ENCODE measurements at places on chromosomes 6 and 20.

DNA sequence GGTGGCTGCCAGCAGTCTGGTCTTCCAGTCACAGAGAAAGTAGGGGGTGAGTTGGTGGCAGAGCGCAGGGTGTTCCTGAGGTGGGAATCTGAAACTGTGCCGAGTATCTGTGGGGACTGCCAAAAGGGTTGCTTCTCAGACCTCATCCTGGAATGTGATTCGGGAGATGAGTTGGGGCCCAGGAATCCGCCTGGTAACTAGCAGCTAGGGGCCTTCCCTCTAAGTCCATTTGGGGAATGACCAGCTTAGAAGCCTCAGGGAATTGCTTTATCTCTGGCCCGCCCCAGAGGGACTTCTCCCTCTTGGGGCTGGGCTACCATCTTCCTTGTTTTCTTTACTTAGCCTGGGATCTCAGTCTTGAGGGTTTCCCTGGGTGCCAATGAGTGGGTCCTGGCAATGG lies 49.6 kb downstream of the MOCS1 start:
- DNase-seq, result no peak

- no peak for DNase-seq
Observed at GRCh38 chr6:117359581-117359980, 66.2 kb downstream of the ROS1 start.

GRCh38 chr6:45136495-45136894 lies 191.6 kb upstream of the RUNX2 start:
- no peak for DNase-seq

- no peak for DNase-seq
Observed at GRCh38 chr20:6993011-6993410, 225.5 kb downstream of the BMP2 start.

DNA sequence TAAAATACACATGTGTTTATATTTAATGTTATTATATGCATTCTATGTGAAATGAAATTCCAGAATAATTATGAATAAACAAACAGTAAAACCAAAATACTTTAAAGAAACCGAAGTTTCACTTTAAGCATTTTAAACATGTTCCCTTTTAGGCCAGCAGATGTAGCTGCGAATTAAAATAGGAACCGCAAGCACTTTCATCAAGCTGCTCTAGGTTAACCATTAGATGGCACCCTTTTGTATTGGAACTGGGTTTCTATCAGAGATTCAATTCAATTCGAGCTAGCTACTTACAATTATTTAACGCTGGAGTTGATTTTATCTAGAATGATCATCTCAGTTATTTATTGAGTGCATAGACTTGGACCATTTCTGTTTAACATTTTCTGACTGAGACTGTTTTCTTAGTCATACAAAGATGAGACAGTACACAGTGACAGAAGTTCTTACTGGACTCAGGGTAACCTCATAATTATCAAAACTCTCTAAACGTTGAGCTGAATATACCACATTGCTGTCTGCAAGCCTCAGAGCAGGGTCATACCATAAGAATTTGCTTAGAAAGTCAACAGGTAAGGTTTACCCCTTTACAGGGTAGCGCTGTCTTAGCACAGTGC lies 8.5 kb downstream of the TMEM242 start:
- no peak for DNase-seq

DNA sequence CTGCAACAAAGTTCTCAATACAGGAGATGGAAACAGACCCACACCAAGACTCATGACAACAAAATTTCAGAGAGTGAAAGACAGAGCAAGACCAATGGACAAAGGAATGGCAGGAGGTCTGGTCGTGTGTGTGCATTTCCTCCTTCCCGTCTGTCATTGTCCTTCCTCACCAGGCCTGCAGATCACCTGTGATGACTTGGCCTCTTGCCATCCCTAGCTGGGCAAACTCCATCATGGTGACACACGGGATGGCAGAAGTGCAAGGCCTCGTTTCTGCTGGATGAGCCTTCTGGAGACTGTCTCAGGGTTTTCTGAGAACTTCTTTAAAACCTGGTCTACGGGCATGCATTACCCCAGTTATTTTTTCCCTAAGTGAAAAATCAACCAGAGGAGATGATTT lies 49.2 kb downstream of the RPP21 start:
- DNase-seq, result no peak

DNA sequence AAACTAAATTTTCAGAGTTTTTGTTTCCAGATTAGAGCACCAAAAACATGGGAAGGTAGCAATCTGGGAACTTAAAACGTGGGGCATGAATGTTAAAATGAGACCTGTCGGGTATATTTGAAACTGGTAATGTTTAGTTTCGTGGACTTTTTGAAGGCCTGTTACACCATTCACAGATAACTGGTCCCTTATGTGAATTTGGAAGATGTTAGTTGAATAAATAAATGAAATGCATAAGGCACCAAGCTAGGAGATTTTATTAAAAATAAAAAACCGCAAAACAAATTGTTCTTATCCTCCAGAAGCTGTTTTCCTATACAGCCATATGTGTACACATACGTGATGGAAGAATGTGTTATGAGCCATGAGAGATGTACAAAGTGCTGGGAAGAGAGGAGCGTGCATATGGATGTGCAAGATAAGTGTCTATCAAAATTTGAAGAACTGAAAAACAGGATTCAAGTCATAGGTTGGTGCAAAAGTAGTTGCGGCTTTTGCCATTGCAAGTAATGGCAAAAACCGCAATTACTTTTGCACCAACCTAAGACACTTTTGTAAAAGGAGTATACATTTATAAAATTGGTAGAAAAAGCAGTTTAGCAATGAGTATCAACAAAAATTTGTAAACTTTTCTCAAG lies 700 bp upstream of the MCUR1 start:
- DNase-seq, result no peak

DNA sequence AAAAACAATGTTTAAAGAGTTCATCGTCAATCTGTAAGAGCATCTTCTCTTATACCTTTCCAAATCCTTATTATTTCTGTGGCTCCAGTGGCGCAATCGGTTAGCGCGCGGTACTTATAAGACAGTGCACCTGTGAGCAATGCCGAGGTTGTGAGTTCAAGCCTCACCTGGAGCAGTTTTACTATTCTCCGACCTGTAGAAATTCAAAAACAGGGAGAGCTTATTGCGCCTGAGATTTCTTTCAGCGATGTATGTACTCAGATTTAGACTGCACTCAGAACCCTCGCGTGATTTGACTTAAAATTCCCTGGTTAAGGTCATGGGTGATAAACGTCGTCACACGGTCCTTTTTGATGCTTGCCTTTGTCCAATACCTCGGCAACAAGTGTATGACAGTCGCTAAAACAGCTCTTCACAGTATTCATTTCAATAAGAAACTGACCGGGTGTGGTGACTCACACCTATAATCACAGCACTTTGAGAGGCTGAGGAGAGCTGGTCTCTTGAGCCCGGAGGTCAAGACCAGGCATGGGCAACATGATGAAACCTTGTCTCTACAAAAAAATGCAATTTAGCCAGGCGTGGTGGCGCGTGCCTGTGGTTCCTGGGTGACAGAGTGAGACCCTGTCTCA lies 11.9 kb downstream of the GPX5 start:
- DNase-seq, result no peak

DNA sequence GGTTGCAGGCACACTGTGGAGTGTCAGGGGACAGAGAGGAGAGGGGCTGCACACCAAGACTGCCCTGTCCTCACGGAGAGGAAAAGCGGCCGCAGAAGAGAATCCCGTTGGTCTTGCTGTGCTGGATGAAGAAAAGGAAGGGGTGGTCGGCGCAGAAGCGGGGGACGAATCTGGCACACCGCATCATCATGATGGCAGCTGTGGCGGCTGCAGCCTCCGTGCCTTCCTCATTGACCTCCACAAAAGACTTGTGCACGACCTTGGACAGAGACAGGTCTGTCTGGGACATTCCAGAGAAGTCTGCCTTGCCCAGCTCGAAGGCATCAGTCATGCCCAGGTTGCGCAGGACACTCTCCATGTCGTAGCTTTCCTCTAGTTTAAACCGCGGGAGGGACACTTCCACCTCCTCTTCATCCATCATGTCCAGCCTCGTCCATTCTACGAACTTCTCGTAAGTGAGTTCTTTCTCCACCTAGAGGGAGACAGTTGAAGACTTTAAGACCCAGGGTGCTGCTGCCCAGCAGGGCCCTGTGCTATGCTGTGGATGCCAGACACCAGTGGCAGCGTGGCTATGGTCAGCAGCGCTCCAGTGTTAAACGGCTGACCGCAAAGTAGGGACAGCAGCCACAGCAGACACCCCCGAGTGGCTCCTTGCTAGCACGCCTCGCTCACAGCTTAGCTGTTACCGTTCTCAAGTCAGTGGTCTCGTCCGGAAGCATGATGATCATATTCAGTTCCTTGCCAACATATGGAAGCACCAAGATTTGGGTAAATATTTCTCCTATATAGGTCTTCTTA lies 22.9 kb downstream of the SERPINB6 start:
- DNase-seq, result no peak

- no peak for DNase-seq
Observed at GRCh38 chr6:169789146-169789943, 37.9 kb downstream of the ERMARD start.
